ENCODE measurements at places on chromosomes 6 and 20.

DNA sequence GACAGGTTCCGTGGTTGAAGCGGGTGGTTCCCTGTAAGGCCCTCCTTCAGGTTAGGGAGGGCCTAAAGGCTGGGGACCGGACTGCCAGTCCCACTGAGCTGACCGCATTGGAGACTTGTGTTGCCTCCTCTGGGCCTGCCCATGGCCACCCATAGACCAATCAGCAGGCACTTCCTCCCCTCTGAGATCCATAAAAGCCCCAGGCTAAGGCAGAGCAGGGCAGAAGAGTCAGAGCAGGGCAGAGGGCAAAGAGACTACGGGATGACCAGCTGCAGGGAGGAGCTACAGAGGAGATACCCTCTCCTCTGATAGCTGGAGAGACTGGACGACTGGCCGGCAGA lies 537.4 kb downstream of the TENT5A start:
- DNase-seq: no peak

GRCh38 chr6:162416307-162416706 lies 311.3 kb downstream of the PRKN start:
- no peak for DNase-seq

DNA sequence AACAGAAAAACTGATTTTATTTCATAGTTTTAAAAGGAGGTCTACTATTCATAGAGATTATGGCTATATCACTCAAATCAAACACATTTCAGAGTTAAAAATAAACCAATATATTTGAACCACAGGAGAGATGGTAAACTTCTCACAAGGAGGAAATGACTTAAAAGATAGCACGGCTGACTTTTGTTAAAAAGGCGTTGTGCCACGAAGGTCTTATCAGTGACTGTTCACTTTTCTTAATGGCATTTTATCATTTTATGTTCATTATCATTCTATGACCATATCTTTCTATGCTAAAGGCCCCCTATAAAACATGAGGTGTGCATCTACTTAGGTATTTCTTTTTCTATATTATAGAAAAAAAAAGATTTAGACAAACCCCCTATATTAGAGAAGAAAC lies 19.6 kb downstream of the ELOVL4 start:
- no peak for DNase-seq

DNA sequence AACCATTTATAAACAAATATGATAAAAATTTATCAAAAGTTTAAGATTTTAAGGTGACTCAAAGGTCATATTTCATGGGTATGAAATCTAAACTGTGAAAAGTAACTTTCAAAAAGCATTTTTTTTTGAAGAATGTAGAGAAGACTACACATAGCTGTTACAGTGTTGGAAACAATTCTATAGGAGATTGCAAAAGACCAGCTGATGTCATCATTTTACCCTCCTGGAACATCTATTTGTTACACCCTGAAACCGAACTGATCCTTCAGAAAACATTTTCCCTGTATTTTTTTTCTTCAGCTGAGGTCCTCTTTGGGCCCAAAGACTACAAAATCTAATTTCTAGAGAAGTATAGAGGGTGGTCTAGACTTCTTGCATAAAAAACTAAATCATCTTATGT lies 297.5 kb upstream of the FERMT1 start:
- no peak for DNase-seq

GRCh38 chr6:140897349-140897748 lies 1235.4 kb upstream of the GJE1 start:
- DNase-seq: no peak
